Stimulated activated CD4-positive, alpha-beta T cell treated with anti-CD3 and anti-CD28 coated beads, TNF-alpha, amount 100 ng/mL, for 1 hour (primary cell): ENCODE measurements at places on chromosomes 2 and 18.

DNA sequence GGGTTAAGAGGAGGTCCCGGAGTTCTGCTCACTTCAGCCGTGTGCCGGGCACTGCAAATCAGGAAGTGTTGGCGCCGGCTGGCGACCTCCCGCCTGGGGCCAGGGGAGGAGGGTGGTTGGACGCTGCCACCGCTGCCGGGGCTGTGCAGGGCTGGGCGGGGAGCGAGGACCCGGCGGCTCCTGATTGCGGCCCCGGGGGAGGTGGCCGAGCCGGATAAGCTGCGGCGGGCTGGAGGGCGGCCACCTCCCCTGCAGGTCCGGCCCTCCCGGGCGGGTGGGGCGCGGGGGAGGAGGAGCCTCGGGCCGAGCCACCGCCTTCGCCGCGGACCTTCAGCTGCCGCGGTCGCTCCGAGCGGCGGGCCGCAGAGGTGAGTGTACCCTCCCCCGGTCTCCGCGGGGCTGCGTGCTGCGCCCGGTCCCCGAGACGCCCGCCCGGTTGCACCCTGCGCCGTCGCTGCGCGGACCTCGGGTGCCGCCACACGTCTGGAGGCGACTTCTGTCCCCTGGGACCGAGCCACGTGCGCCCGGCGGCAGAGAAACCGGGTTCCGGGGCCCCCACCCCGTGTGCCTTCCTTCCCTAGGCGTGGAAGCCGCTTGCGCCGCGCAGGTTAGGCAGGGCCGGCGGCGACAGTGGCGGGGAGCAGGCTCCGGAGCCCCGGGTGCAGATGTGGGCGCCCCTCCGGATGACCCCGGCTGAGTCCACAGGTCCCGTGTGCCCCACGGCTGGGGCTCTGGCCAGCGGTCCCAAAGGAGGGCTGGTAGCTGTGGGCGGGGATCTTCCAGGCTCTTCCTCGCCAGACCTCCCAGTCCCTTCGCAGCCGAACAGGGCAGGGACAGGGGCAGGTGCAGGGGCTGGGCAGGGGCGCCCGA lies at the start of gene STEAP3:
TSS of gene STEAP3 (plus strand) at position 314 of the 870 bp plus-strand sequence. CDS start 7,179 bp downstream, outside the sequence.
- DNase-seq, result no peak

- no peak for DNase-seq
Measured at GRCh38 chr2:74142340-74142739, 5.4 kb downstream of the BOLA3 start.

DNA sequence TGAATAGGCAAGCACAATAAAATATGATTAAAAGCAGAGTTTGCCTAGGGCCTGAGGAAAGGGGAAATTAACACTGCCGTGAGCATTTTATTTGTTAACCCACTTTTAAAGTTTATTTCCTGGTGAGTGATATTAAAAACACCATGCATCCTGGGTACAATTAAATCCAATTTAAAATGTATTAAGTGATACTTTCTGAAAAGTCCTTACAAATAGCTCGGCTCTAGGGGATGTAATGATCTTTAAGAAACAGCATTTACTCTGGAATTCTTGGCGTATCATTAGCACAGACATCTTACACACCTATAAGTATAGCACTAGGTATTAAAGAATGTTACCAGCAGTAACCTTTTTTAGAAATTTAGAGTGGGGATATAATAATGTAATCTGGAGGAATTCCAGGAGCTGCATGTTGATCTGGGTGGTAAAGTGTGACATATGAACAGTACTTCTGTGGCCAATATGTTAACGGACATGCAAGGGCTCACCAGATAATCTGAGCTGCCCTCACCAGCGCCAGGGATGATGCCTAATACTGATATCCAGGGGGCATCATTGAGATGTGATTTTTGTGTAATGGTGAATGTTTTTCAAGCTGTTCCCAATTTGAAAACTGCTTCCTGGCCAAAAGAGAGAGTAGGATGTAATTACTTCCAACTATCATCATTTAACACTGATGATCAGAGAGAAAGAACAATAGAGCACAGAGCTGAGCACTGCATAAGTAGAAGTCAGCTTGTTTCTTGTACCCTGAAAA lies 235.9 kb downstream of the DSEL start:
- DNase-seq, result no peak

DNA sequence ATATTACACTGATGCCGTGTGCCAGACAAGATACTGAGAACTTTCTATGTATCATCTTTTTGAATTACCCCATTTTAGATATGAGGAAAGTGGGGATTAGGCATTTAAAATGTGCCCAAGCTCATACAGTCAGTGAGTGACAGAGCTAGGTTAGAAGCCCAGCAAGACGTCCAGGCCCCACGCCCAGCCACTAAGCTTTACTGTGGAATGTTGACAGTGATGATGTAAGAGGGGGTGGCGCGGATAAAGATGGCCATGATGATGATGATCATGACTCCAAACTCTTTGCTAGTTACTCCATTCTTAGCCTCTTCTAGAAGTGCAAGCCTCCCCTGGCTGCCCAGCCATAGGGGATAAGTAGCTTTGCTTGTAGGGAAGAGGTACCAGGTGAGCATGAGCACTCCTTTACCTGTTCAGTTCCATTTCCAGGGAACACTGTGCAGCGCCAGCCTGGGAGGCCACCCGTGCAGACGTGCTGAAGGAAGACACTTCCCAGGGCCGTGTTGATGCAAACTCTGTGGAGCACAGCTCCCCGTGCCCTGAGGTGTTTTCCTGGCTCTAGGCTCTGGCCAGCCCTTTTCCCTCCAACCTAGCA lies 65.5 kb downstream of the BCL2L11 start:
- no peak for DNase-seq

GRCh38 chr2:236916181-236916580 lies 169.5 kb upstream of the COPS8 start:
- no peak for DNase-seq

DNA sequence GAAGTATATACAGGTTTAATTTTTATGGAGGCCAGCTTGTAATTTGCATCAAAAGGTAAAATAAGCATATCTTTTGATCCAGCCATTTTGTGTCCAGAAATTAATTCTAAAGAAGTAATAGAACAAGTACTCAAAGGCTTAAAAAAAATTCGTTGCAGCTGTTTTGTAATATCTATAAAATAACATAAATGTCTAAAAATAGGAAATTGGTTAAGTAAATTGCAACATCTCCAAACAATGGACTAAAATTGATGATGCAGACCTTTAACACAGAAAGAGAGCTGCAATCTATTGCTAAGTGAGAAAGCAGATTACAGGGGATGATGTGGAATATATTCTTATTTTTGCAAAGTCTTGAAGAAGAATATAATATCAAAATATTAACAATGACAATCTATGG lies 19.4 kb downstream of the AAK1 start:
- DNase-seq, result no peak
